ENCODE measurements at places on chromosomes 12 and 14.
A peak's percentile ranks its signal among the peaks of the same experiment; 100 is the strongest.

- no peak for DNase-seq
These were observed 32.6 kb downstream of the WASHC3 start for GRCh38 chr12:102029141-102029540.

- no peak for DNase-seq
These were observed 164.6 kb downstream of the SLC15A5 start for GRCh38 chr12:16112612-16113560.

- DNase-seq, result no peak
These were observed 45.7 kb downstream of the DICER1 start for GRCh38 chr14:95111507-95112164.

- no peak for DNase-seq
These were observed 77.5 kb upstream of the CPSF6 start for GRCh38 chr12:69161829-69162228.

GRCh38 chr12:89156862-89157262, 195.4 kb downstream of the DUSP6 start:
- no peak for DNase-seq

DNA sequence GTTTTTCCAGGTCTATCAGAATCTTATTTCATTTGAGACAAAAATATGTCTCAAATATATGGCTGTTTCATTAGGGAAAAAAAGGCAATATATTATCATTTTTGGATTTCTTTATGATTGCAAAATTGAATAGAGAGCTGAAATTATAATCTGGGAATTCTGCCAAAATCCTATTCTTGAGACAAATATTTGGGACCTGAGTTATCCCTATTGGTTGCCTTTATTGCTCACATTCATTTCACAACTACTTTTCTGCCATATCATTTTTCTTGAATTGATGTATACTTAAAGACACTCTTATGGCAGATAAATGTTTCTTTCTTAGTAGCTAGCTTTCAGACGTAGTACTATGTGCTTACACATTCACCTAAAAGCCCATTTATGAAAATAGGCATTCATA, 241.6 kb upstream of the NOVA1 start:
- DNase-seq, result no peak

DNA sequence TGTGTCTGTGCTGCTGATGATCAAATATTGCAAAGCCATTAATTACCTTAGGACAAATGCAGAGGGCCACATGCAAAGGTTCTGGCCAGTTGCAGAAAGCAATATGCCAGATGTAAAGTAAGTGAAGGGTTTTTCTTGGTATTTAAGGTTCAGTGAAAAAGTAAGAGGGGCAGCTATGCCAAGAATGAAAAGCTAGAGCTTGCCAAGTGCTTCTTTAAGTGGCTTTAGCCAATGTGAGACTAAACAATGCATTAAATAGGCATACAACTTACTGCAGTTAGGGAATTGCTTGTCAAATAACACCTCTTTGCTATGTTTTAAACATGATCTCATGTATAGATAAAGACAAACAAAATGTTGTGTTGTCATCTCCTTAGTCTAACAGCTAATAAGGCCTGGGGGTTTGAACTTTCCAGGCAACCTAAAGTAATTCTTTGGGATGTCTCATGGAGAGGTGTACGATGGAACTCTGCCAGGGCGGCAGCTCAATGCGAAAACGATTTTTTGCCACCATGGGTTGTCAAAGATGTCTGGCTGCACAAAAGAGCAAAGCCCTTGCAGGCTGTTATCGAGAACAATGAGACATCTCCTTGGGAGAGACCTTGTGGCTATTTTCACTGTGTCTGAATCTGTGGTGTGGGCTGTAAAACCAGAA, 12.0 kb downstream of the IGF1 start:
- DNase-seq, result no peak

GRCh38 chr12:26691234-26691970, 141.6 kb downstream of the ITPR2 start:
- peak; percentile 34 for DNase-seq

- no peak for DNase-seq
These were observed 354.4 kb downstream of the EGLN3 start for GRCh38 chr14:33596211-33597080.

DNA sequence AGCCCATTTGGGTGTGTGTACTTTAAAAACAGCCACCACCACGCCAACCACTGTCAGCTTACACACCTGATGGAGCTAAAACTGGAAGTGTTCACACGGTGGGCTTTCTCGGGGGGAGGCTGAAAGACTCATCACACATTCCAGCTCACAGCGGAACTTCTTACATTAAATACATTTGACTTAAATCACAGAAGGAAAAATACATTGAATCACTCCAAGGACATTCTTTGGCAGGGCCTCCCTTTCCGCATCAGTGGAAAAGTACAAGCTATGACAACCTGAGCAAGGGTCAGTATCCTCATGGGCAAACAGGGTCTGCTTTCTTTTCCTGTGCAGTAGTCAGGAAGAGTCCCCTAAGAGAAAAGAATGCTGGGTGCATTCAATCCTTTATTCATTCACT, 31.0 kb upstream of the TC2N start:
- no peak for DNase-seq

GRCh38 chr12:113063396-113064350, 7.1 kb downstream of the DTX1 start:
- no peak for DNase-seq

- DNase-seq, result no peak
These were observed 116.0 kb downstream of the TSPAN9 start for GRCh38 chr12:3193131-3193530.

GRCh38 chr14:103867523-103867953, 20.2 kb upstream of the PPP1R13B start:
- no peak for DNase-seq

DNA sequence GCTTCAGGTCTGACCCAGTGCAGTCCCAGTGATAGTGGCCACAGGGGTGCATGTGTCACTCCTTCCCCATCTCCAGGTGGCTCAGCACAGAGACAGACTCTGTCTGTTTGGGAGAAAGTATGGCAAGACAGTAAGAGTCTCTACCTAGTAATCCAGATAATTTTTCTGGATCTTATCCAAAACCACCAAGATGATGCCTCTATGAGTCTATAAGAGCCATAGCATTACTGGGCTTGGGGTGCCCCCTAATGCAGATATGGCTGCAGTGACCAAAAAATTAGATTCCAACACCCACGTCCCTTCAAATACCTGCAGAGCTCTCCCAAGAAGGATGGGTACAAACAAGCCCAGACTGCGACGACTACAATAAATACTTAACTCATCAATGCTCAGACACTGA, 123.8 kb downstream of the GRIP1 start:
- DNase-seq, result no peak

DNA sequence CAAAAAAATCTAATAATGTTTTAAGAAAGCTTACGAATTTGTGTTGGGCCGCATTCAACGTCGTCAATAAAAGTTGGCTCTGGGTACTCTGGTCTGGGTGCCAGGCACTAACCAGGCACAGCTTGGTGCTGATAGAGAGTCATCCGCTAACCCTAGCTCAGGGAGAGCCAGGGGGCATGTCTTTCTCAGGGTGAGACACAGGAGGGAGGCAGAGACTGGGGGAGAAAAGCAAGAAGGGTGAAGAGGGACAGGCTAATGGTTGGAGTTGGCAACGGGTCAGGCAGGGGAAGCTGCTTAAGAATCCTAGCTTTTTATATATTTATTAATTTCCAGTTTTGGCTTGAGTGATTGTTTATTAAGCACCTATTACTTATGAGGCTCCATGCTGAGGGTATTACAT, 105.0 kb downstream of the CMKLR1 start:
- no peak for DNase-seq

GRCh38 chr14:100789460-100790417, 36.2 kb upstream of the MEG3 start:
- no peak for DNase-seq

- no peak for DNase-seq
These were observed 12.3 kb upstream of the DCD start for GRCh38 chr12:54660320-54660962.

- no peak for DNase-seq
These were observed 321.9 kb downstream of the SYT1 start for GRCh38 chr12:79186506-79186905.

DNA sequence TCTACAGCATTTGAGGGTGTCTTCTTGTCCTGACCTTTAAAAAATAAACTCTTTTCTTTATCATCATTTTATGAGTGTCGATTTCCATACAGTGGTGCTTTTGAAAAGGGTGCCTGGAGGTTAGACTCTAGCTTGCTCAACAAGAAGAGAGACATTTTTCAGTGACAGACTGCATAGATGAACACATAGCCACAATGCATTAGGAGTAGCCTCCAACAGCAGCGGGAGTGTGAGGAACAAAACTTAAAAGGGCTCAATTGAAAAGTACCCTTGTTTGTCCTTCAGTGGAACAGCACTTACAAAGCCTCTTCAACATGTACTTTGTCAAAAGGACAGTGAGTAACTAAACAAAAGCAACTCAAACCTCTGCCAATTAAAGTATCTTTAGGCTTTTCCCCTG, 119.3 kb downstream of the SOX5 start:
- no peak for DNase-seq

- no peak for DNase-seq
These were observed 176.7 kb downstream of the EGLN3 start for GRCh38 chr14:33774161-33774560.

DNA sequence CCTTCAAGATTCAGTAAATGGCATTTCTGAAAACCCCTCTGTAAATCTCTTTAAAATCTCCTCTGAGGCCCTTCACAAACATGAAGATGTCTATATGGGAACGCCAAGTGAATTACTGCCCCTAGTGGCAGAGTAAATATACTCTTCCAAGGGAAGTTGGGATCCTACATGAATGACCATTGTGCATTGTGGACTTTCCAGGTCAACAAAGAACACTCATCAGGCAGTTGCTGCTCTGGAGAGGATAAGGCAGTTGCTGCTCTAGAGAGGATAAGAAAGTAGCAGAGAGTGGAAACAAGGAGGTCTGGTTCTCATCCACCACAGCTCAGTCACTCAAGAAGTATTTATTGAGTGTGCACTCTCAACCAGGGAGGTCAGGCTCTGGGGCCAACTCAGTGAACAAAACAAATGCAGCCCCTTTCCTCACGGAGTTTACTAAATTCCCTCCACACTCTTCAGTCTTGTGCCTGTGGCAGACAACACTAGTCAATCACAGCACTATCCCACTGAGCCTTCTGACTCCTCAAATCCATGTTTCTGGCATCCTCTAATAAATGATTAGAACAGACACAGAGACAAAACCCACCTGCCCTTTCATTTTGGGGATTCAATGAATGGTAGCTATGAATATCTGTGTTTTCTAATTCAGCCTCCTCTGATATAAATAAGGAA, 52.9 kb downstream of the SVOP start:
- DNase-seq, result no peak

- DNase-seq, result no peak
These were observed 110.6 kb downstream of the CALM1 start for GRCh38 chr14:90507428-90507827.

DNA sequence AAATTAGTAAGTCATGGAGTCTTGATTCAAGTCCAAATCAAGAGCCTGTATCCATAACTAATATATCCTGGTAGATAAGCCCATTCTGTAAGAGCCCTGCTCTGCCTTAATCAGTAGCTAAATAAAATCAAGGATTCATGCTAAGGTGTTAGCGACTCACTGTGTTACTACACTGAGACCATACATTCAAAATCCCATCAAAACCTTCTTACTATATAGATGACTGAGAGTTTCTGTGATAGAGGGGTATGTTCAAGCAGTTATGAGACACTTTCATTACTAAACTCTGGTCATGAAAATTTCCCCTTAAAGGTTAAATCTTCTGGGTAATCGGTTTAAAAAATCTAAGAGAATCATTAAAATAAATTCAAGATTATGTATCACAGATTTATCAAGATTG, 78.5 kb downstream of the MDGA2 start:
- no peak for DNase-seq

DNA sequence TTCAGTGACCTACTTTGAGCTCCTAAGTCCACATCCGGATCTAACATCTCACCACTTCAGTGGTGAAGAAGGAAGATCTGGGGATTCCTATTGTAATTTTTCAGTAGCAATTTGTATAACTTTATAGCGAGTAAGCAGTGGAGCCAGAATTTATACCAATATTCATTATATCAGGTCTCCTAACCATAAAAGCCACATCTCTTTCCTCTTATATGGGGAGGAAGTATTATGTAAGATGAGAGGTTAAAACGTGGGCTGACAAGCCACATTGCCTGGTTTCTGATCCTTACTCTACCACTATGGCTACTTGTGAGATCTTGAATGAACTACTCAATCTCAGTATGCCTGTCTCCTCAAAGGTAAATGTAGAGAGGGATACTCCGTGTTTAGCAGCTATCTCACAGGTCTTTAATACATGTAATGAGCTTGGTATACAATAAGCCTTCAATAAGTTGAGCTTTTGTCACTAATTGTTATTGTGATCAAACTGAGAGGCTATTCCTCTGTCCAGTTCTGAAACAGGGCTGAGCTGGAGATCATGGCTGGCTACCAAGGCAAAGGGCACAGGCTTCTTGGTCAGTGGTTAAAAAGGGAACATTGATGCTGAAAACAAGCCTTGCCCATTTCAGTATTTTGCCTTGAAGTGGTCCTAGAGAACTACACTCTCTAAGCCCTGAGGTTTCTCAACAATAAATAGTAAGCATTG, 3.3 kb upstream of the TMEM117 start:
- no peak for DNase-seq

DNA sequence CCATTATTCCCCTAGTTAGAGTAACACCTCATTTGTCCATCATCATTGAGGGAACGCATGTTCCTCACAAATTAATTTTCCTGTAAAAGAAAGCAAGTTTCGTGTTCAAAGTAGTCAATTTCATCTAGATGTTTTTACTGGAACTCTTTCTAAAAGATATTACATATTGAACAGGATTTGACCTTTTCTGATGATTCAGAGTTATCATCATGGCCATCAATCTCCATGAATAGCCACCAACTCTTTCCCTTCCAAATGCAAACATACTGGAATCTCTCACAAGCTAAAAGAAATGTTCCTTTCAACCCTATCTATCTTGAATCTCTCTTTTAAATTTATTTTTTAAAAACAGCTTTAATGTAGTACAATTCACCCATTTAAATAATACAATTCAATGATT, 263.1 kb upstream of the FAR2 start:
- no peak for DNase-seq

GRCh38 chr12:85310025-85310424, 30.0 kb downstream of the ALX1 start:
- DNase-seq, result no peak

DNA sequence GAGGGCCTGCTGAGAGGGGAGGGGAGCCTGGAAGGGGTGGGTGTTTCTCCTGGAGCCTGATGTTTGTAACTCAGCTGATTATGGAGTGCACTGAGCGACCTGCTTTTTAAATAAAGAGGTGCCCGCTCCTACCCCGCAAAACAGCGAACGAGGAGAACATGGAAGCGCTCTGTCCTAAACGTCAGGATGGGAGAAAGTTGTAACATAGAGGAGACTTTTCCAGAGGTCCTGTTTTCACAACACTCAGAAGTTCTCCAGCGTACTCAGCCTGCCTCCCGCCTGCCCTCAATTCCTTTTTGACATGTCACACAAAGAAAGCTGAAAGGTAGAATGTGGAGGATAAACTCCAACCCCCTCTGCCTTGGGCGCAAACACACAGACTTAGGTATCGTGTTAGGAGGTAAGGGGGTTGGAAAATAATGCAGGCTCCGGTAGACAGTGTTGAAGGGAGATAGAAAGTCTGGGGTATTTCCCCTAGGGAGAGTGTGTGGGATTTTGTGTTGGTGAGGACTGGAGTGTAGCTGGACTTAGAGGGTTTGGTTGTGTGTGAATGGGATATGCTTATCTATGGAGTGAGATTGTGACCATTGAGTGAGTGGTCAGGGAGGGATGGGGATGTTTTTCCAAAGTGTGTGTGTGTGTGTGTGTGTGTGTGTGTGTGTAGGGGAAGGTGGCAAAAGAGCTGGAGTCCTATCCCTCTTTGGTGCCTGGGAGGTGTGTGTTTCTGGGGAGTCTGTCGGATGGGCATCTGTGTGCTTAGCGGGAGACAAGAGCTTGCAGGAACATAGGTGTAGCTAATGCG, 2.1 kb downstream of the NTF3 start:
- DNase-seq, result peak; percentile 41

- DNase-seq, result no peak
These were observed 527.2 kb downstream of the MED13L start for GRCh38 chr12:115750340-115750739.
